HT1080 (cell line): ENCODE measurements at places on chromosomes 11 and 22.

DNA sequence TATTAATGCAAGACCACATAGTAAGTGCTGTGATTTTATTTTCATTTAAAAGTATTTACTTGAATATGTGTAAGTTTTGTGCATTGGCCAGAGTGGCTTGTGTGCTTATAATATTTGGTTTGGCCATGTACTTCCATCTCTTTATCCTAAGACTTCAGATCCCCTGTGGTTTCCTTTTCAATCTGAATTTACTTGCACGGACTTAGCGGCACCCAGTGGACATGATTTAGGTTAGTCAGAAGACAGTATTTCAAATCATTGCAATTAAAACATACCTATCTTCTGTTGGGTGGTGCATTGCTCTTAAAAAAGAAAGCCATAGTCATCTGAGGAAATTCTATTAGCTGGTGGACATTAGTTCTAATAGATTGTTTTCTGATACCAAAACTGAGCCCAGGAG is 30.7 kb downstream of the PIWIL4 start:
- peak; percentile 7 for DNase-seq

GRCh38 chr22:47354668-47355387 is 592.4 kb downstream of the TBC1D22A start:
- no peak for DNase-seq

- no peak for DNase-seq
Measured at GRCh38 chr22:45686836-45687235, 15.2 kb downstream of the ATXN10 start.

GRCh38 chr11:10752061-10752460 is 1.0 kb downstream of the CTR9 start:
- no peak for DNase-seq

DNA sequence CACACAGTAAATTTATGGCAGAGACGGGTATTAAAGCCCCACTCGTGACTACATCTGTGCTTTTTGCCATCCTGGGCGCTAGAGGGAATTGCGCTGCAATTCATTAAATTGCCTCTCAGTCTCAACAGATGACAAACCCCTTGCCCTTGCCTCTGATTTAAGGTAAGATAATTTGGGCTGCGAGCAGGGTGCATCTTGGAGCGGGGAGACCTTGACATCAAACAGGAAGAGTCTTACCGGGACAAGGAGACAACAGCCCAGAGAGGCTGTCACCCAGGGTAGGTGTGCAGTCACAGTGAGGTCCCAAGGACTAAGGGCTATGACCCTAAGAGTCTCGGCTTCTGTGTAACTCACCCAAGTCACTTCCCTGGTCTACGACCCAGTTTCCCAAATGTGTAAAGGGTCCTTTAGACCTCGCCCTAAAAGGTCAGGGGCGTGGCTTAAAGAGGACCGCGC is 449 bp upstream of the TOM1 start:
- DNase-seq = no peak

DNA sequence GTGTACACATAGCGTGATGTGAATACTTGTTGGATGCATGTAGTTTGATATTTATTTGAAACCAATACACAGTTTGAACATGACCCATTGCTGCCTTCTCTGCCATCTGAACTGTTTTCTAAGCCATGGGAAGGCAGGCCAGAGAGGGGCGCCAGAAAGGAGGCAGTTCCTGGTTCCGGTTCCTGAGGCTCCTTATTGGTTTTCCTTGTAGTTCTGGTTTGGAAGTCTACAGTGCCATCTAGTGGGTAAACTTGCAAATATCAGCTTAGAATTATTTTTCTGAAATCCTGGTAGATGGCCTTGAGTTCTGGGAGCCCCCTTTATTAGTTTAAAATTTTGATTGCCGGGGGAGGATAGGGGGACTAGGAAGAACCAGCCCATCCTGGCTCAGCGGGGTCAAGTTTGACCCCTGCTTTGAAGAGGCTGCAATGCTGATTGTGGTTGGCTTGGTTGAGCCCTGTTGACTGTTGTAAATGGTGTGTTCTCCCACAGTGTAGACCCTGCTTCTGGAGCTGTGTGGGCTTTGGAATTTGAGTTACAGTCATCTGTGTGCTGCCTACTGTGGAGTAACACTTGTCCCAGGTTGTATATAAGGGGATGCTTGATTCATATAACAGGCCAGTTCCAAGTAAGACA is 48.4 kb downstream of the GRAMD1B start:
- peak; percentile 81 for DNase-seq

DNA sequence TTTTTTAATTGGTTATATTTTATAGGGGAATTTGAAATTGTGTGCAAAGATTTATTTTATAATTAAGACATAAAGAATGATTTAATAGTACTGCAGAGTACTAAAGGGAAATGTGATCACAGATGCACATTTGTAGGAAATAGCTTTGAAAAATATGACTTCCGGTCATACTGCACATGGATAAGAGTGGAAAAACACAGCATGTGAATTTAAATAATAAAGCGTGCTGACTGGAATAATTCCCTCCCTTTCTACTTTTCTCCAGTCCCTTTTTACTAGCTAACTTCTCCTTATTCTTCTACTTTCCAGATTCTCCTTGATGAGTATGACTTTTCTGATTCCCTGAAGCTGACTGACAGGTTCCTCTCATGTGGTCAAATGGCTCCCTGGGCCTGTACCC is 238.4 kb upstream of the CTSC start:
- no peak for DNase-seq

DNA sequence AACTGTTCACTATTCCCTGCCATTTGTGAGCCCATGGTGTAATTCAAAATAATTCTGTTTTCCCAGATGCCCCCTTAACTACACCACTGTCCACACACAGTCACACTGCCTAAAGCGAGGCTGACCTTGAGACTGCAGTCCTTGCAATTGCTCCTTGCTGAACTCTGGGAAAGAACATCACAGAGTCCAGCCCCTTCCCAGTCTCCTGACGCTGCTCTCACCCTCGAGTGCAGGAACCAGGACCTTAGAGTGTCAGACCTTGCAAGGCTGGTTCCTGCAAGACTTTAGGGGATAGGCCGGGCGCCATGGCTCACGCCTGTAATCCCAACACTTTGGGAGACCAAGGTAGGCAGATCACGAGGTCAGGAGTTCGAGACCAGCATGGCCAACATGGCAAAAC is 33.6 kb downstream of the AHNAK start:
- DNase-seq = no peak

DNA sequence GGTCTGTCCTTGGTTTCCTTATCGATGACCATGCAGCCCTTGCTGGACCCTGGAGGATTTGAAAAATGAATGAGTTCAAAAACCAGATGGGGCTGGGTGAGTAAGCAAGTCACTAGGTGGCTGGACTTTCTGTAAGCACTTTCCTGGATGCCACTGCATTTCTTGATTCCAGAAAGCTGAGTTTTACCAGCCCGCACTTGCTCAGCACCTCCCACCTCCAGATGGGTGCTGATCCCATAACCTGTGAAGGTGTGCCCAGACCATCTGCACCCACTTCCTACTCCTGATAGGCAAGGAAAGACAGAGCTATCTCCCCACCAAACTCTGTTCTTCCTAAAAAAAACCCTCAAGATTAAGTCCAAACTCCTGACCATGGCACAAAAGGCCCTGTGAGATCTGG is 21.1 kb downstream of the ASCC2 start:
- no peak for DNase-seq

- DNase-seq = no peak
Measured at GRCh38 chr11:97460091-97460490, 1070.3 kb downstream of the JRKL start.

DNA sequence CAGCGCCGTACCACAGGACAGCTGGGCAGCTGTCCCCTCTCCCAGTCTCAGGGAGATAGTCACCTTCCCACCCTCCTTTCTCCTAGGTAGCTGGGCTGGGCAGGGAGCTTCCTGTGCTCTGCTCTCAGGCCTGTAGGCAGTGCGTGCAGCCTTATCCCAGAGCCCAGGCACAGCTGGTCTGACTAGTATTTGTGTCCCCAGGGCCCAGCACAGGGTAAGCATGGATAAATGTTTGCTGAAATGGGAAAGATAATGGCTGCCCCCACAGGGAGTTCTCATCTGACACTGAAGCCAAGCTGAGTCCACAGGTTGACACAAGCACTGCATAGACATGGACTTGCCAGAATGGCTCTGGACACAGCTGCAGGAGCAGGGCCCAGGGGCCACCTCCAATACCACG is 9.8 kb downstream of the SLC15A3 start:
- DNase-seq = no peak

- peak; percentile 18 for DNase-seq
Measured at GRCh38 chr22:30104501-30105156, 24.4 kb downstream of the HORMAD2 start.

DNA sequence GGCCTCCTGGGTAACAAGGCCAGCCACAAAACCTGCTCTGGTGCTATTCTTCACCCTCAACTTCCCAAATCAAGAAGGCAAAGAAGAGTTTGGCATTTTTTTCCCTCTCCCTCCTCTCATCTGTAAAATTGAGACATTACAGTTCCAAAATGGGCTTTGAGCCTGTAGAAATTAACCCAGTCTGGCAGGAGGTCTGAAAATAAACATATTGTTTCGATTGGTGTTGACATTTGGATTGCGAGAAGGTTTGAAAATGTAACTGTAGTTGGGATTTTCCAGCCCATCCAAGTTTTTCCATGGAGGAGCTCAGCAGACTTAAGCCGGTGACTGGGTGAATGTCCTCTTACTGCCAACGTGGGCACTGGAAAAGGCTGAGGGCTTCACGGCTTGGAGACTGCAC is 35.0 kb upstream of the ALX4 start:
- DNase-seq = no peak

DNA sequence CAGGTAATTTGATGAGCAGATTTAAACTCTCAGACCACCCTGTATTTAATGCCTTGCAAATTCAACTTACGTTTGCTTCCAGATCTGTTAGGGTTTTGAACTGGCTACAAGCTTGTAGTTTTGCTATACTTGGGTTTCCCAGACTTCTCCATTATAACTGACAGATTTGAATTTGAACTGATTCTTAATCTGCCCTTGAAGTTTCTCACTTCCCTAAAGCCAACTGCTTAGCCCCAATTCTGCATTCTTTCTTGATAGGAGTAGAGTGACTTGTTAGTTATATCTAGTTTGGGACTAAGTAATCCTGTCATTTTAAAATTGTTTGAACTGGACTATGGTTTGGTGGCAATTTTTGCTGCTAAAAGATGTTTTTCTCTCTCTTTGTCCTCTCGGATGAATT is 9.7 kb downstream of the LAYN start:
- no peak for DNase-seq

DNA sequence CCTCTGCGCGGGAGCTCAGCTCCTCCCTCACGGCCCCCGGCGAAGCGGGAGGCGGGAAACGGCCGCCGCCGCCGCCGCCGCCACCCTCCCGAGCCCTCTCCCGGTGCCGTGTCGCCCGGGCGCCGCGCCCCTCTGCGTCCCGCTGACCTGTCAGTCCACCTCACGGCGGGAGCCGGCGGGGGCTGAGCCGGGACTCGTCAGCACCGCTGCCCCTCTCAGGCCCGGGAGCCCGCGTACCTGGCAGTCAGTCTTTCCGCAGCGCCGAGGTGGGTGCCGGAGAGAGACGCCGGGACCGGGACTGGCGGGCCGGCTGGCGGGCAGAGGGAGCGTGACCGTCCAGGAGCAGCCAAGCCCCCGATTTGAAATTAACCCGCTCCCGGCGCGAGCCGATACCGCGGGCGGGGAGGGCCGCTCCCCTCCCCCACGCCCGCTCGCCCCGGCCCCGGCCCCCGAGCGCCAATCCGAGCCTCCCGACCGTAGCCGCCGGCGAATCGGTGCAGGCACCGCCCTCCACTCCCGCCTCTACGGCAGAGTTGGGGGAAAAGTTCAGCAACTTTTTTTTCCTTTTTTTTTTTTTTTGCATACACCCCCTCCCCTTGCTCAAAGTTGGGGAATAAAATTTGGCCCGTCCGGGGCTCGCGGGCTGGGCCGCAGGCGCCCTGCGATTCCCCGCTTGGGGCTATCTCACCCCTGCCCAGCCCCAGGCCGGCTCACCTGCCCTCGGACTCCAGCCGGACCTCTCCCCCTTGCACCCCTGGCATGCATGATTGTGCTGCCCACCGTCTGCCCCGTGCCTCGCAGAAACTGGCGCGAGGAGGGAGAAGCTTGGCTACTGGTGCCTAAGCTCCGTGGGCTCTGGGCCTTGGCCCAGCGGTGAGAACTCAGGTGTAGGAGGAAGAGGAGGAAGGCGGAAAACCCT is 774 bp upstream of the E2F8 start:
- DNase-seq = no peak

DNA sequence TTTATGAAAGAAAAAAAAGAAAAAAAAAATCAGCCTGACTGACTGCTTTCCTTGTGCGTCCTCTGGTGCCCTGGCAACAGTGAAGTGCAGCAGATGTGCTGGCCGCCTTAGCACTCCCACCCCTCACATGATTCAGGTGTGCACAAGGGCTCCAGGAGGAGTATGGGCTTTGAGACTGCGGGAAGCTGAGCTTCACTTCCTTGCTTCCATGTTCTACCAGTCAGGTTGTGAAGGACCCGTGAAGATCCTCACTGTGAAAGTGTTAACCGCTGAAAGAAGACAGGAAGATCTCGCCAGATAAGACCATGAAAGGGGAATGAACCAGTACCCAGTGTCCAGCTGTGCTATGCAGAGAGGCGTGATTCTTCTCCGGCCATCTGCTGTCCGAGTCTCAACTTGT is 48.2 kb downstream of the HIRA start:
- no peak for DNase-seq

DNA sequence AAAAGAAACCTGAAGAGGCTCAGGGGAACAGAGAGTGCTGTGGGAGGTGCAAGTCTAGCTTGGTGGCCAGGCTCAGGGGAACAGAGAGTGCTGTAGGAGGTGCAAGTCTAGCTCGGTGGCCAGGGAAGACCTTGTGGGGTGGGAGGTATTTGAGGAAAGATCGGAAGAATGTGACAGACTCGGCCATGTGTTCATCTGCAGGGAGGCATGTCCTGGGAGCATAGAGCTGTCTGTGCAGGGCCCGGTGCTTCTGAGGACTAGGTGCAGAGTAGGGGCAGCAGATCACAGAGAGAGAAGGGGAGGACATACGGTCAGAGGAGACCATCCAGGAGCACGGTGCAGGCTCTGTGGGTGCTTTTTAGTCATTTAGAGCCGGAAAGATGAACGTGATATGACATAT is 10.8 kb downstream of the IFITM10 start:
- no peak for DNase-seq

DNA sequence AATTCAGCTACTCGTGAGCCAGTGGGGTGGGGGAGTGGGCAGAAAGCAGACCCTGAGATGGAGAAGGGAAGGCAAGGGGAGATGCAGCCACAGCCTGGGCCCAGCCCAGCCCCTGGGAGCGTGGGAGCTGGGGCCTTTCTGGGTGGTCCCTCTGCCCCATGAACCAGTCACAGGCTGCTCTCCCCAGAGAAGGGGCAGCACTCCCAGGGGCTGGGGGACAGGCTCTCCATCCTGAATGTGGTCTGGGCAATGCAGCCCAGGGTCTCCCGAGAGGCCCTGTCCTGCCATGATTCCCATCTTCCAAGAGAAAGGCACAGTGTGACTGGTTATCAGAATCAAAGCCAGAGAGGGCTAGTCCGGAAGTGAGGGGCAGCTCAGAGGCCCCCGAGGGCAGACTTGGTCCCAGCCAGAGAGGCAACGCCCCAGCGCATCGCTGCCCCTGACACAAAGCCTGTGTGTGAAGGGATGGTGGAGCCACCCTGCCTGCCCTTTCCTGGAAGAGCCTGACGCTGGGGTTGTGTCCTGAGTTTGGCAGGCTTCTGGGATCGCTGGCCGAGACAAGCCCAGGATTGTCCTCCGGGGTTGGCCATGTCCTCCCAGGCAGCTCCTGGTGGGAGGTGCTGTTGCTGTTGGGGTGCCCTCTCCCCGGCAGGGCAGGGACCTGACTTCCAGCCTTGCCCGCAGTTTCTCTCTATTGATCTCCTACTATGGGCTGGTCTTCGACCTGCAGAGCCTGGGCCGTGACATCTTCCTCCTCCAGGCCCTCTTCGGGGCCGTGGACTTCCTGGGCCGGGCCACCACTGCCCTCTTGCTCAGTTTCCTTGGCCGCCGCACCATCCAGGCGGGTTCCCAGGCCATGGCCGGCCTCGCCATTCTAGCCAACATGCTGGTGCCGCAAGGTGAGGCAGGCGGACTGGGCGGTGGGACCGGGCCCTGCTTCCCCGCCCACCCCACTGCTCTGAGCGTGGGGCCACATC is 23.8 kb upstream of the SLC22A12 start:
- no peak for DNase-seq
